ENCODE measurements at places on chromosomes 3 and 15.

DNA sequence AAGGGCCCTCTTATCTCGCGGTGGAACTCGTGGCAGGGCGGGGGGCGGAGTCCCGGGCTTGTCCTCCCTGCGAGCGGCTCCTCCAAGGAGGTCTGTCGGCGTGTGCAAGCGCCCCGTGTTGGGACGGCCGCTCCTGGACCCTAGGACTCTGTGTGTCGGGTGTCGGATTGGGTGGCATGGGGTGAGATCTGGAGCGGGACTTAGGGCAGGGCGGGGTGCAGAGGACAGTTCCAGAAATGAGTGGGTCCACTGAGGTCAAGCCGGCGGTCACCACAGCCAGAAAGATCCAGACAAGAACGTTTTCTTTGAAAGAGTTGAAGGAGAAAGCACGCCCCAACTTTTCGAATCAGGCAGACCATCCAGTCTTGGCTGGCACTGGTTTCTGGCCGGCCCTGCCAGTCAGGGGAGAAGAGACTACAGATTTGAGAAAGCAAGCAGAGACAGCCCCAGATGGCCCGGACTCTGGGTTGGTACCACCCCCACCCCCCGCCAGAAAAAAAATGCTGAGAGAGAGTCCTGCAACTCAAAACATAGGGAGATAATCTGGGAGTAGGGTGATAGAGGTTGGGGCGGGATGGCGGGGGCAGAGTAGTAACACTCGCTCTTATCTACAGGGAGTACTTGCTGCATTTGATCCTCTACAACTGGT, 784 bp upstream of the CISH start:
- no peak for DNase-seq

DNA sequence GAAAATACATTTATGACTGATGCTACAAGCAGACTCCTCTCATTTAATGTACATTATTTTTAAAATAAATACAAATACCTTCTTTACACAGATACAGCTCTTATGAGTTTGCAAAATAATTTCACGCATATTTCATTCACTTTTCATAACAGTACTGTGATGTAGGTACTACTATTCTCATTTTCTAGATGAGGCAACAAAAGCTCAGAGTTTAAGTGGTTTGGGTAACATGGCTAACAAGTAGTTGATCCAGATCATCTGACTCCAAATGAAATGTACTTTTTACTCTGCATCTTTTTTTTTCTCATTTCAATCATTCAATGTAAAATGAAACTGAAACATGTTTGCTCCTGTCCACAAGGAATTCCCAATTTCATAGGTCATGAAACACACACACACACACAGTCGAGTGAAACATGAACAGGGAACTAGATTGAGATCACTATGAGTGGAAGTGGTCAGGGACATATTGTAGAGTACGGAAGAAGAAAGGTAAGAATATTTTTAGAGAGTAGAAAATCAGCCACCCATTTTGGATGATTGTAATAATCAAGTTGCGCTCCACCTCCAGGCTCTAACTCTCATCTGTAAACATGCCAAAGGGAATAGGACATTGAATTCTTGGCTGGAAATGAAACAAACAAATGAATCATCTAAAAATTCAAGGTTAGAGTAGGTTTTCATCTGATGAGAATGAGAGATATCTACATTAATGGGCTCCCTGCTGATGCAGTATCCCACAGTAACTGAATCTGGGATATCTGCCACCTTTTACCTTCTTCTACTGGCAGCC, 92.4 kb downstream of the CLDN1 start:
- DNase-seq = no peak

GRCh38 chr3:193826159-193826795, 233.3 kb downstream of the OPA1 start:
- no peak for DNase-seq

DNA sequence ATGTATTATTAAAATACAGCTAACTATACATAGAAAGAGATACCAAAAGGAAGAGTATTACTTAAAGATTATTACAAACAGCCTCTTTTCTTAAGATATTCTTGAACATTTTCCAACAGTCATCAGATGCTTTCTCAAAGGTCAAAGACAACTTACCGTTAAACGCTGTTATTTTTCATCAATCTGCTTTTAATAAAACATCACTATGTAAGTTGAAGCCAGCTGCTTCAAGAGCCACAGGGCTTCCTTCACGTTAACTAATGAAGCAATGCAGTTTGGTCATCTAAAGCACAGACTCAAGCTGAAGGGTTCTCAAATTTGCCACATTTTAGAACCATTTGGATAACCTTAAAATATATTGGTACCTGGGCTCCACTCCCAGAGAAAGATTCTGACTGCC, 578.8 kb downstream of the ROBO2 start:
- no peak for DNase-seq

DNA sequence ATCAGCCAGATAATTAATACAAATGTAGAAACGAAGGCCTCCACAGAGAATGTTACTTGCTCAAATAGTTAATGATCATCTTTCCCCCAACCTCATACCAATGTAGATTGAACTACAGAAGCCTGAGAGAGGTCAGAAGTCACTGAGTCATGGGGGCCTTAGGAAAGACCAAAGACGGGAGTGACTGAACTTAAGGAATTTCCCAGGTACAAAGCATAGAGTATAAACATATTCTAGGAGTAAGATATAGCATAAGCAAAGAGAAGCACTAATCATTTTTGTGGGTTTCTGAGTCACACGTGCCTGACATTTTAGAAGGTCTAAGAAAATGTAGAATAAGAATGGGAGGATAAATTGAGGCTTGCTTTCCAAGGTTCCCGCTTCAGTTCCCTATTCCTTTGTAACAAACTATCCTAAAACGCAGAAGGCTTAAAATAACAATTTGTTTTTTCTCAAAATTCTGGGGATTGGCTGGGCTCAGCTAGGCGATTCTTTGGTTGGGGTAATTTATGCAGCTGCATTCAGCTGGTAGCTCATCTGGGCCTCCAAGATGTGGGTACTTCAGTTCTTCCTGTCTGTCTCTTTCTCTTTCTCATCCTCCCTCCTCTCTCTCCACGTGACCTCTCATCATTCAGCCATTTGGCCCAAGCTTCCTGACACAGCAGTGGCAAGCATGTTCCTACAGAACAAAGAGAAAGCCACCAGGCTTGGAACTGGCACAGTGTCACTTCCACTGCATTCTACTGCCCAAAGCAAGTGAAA, 422.6 kb downstream of the FOXP1 start:
- no peak for DNase-seq

- DNase-seq = no peak
These were observed 164.7 kb downstream of the PGPEP1L start for GRCh38 chr15:98842973-98843285.

GRCh38 chr3:124137216-124137615, 145.3 kb upstream of the ROPN1 start:
- no peak for DNase-seq

- no peak for DNase-seq
These were observed 28.5 kb downstream of the CYFIP1 start for GRCh38 chr15:22951381-22952280.

DNA sequence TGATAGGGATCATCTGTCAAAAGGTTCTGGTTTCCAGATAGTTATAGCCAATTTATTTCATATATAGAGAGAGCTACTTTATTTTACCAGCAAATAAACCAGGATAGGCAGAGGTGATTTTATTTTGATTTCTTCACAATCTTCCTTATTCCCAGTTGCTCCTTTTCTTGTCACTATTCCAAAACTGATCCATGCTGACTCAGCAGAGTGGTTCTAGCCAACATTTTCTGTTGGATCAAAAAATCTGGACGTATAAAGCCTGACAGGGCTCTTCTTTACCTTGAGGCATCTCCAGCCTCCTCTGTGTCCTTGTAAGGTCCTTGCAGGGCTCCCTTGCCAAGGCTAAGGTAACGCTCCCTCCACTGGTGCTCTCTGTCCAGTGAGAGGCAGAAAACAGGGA, 15.8 kb downstream of the HDC start:
- no peak for DNase-seq

DNA sequence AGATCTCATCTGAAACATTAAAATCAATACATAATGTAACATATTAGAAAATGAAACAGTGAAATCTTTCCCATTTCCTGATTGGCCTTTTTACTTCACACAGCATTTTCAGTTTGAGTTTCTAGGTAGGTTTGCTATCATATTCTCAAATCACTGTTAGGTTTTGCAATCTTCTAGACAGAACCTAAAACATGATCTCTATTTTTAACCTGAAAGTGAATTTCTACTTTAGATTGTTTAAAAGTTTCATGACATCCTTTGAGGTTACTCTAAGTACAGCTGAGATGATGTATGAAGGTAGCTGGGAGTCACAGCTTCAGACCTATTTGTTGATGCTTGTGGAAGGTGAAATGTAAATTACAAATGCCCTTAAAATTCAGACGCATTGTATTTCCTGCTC, 118.4 kb upstream of the GPR149 start:
- DNase-seq = no peak

DNA sequence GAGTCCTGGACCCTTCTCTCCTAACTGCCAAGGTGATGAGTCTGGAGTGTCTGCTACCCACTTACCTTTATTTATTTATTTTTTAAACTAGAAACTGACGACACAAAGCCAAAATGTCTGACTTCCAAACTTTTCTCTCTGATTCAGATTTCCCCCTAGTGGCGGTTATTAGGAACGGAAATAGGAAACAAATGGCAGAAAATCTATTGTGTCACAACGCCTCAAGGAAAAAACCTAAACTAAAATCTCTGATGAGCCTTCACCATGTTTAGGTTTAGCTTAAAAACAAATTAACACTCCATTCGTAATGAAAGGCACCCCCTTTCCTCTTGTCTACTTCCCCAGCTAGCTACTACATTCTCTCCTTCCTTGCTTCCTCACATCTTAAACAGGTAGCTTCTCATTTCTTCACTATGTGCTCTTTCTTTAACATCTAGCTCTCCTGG, 94.0 kb upstream of the MEX3B start:
- no peak for DNase-seq

DNA sequence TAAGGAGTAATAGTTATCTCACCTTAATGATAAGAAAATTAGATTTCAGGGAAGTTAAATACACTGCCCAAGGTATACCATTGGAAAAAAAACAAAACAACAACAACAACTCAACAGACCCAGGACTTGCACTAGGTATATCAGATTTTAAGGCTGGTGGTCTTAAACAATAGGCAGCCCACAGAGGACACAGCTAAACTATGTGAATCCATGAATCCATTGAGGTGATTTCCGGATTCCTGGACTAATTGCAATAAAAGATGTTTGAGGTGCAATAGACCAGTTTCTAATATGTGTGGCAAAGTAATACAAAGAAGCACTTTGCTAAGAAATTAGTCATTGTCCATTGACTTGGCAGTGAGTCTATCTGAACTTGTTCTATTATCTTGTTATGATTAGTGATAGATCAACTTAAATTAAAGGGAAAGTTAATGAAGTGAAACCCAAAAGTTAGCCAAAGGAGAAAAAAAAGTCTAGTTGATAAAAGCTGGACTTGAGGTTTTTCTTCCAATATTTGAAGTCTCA, 60.9 kb upstream of the MAGI1 start:
- DNase-seq = no peak

DNA sequence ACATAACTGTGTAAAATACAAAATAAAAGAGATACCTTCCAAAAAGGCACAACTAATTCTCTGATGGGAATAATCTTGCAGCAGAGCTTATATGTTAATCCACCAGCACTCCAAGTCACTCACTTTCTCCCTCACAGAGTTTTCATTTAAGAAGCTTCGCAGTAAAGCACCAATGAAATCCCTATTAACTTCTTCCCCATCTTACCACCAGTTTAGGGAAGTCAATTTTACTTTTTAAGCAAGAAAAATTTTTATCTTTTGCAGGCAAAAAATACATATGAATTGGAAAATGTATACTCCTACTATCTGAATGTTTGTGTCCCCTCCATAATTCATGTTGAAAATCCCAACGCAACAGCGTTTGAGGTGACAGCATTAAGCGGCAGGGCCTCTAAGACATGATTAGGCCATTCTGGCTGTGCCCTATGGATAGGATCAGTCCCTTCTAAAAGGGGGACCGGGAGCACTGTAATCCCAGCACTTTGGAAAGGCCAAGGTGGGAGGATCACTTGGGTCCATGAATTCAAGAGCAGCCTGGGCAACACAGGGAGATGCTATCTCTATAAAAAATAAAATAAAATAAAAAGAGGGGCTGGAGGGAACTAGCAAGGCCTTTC, 435.8 kb downstream of the SHQ1 start:
- no peak for DNase-seq

GRCh38 chr3:52606373-52607085, 70.1 kb downstream of the UQCC5 start:
- no peak for DNase-seq

DNA sequence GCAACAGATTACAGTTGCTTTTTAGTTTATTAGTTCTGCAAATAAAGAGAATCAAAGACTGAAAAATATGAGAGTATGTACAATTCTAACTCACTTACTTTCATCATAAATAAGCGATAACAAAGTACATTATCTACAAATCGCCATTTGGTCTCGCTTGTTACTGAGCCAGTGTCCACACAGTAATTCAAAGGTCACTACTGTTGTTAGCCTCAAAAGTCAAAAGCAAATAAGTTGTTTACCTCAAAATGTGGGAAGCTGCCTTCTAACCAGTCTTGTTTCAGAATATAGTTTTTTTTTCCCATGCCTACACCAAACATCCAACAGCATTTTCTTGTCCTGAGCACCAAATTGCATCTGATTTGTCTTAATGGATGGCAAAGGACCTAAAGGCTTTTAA, 127.4 kb upstream of the FAM3D start:
- DNase-seq = no peak

GRCh38 chr3:172098698-172099494, 59.5 kb downstream of the FNDC3B start:
- no peak for DNase-seq

Measured in stimulated activated CD8-positive, alpha-beta memory T cell treated with anti-CD3 and anti-CD28 coated beads, Interleukin-15, amount 100 ng/mL, for 48 hours (primary cell).